ENCODE measurements at places on chromosomes 3 and 15.

GRCh38 chr3:65350801-65351476 is 663.1 kb upstream of the ADAMTS9 start:
- DNase-seq = no peak

DNA sequence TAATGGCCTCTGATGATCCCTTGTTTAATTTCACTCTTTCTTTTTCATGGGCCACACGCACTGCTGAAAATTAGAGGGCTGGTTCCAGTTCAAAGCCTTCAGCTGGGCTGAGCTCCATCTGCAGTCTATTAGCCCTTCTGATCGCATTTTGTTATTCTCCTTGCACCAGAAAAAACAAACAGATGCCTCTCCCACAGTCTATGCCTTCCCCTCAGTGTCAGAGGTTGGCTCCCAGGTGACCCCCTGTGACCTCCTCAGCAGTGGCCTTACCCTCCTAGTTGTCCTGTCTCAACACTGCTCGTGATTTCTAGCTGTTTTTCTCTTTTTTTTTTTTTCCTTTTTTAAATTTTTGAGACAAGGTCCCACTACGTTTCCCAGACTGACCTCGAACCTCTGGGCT is 77.1 kb upstream of the PRTG start:
- DNase-seq = no peak

GRCh38 chr15:68197661-68198437 is 7.3 kb downstream of the CALML4 start:
- DNase-seq = no peak

- no peak for DNase-seq
Observed at GRCh38 chr15:68930268-68931022, at the start of gene SPESP1. Gene SPESP1, plus strand, starts transcription at chr15:68930525. Its CDS starts 129 bp downstream, at chr15:68930654.

DNA sequence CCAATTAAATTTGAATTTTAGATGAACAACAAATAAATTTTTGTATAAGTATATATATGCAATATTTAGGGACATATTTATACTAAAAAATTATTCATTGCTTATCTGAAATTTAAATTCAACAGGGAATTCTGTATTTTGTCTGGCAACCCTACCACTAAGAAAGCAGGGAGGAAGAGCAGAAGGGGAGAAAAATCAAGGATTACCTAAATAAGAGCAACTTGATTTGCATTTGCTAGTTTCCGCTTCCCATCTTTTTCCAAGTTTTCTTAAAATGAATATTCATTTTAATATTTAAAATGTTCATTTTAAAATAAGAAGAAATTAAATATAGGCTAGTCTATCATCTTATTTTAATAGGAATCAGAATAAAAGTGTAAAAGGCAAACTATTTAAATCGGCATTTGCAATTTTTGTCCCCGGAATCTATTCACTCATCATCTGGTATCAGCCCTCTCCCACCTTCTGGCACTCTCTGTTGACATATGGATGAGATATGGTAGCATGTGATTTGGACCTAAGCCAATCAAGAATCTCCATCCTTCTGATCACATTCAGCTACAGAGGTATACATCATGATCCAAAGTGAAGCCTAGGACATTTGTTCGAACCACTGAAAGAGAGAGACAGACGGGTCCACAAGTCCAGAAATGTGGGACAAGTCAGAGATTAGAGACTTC is 82.6 kb downstream of the TRANK1 start:
- no peak for DNase-seq

GRCh38 chr3:10721101-10721500 is 94.9 kb upstream of the SLC6A11 start:
- DNase-seq = no peak

DNA sequence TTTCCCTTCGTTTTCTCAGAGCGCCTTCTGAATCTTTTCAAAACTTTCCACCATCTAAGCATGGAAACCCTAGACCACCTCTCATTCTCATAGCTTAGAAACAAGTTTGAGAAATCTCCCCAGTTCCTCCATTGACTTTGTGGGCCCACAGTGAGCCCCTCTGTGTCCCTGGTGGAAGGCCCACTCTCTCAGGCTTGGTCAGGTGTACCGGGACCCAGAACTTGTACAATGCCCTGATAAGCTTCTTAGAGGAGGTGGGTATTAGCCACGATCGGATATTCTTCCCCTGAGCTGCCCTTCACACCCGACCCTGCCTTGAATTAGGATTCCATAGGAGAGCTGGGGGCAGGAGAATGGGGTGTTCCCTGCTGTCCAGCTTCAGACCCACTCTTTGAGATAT is at the start of gene SLC24A1:
Gene SLC24A1 (plus strand): TSS at position 301 of the 400 bp plus-strand sequence. CDS start 2,143 bp downstream, outside the sequence.
- no peak for DNase-seq

GRCh38 chr3:101848326-101848725 is 988 bp upstream of the NFKBIZ start:
- DNase-seq = no peak

GRCh38 chr3:17431484-17432045 is 310.9 kb downstream of the TBC1D5 start:
- DNase-seq = no peak

DNA sequence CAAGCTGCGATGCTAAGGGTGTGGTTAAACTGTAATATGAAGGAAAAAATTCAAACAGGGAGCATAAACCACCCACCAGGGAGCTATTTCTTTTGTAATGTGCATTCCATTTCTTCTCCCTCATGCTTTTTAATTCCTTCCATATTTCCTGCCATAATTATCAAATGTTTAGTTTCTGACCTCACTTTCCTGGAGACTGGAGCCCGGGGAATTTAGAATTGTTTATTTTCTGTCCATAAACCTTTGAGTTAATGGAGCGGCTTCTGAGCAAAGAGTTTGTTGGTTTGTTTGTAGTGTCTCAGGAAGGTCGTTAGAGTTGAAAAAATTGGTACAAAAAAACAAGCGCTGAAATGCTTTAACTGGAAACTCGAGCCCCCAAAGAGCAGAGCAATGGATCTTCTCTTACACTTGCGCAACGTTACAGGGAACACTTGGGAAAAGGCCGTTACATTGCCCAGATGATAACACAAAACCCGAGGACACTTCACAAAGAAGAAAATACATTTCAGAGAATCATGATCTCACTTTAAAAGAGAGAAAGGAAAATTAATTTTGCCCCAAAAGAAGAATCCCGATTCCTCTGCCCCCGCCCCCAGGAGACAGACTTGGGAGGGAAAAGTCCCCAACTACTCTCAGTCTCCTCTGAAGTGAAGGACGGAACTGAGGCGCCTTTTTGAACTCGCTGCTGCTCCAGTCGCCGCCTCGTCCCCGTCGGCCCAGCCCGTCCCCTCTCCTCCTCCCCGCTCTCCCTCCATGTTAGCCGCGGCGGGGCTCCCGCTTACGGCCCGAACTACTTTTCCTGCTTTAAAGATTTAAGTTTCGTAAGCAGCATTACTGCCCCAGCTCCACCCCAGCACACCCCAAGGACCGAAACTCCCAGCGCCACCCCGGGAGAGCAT is 842 bp downstream of the FSTL1 start:
- no peak for DNase-seq

All from NCI-H1092 treated with DMSO at 0.1 percent for 48 hours (cell line).